ENCODE measurements at places on chromosomes 1 and 21.

DNA sequence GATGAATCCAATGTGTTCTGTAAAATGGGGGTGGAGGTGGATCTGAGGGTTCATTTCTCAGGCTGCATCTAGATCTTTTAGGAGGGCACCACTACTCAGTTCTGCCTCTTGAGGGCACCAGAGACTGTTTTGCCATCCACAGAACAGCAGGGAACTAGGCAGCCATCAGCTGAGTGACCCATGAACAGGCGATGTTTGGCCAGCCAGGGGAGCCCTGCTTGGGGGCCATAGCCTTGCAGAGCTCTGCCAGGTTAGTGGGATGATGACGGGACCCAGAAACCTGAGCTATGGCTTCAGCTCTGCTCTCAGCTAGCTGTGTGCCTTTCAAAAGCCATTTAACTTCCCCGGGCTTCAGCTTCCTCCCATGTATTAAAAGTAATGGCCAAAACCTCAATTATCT lies 13.4 kb upstream of the NOS1AP start:
- DNase-seq = no peak

DNA sequence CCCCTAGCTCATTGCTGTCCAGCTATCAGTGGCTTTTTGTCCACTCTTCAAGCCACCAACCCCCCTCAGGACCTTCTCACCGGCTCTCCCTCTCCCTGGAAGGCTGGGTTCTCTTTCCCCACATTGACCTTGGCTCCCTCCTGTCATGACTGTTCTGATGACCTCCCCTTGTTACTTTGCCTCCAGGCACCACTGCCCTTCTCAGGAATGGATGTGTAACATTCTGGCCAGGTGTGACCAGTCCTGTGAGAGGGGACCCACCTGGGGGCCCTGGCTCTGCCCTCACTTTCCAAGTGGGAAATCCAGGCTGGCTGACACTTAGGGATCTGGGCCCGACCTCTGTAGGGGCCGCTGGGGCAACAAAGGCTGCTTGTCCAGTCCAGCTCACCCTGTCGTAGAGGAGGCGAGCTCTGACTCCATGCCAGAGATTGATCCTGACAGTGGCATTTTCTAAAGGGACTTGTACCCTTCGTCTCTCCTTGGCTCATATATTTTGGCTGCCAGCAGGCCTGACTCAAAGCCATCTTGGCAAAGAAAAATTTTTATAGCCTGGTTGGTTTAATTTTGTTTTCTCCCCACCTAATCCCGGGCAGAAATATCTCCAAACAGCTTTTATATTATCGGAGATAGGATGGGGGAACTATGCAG lies 37.9 kb upstream of the USP24 start:
- DNase-seq = no peak

GRCh38 chr1:8086055-8086454 lies 59.9 kb upstream of the ERRFI1 start:
- no peak for DNase-seq

DNA sequence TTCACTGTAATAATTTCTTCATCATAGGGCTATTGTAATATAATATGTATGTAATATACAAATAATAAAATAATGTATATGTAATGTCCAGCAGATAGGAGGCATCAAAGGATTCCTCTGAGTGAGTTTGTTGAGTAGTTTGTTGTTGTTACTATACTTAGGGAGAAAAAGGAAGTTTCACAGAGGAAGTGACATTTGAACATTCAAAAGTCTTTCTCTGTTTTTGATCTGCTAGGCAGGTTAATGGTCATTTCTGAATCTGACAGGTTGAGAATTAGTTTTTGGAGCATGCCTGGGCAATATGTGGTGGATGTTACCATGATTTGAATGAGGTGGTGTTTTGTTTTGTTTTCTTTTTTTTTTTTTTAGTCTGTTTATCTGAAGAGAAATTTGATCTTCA lies 102.1 kb downstream of the NRDC start:
- no peak for DNase-seq

DNA sequence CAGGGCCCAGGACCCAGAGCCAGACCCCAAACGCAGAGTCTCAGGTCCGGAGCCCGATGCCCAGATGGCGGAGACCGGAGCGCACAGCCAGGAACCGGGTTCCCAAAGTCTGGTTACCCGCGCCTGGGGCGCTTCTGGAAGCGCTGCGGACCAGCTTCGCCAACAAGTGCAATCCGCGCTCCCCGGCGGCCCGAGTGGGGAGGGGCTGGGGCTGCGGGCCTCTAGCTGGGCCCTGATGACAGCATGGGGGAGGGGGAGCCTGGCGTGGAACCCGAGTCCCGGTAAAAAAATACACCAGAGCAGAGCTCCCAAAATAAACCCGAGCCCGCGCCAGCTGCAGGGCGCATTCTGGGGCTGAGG lies 494 bp downstream of the NT5C1A start:
- DNase-seq = no peak

- no peak for DNase-seq
Measured at GRCh38 chr1:37752583-37753471, 12.1 kb downstream of the EPHA10 start.

GRCh38 chr1:76679534-76680152 lies 187.6 kb upstream of the ST6GALNAC5 start:
- no peak for DNase-seq

DNA sequence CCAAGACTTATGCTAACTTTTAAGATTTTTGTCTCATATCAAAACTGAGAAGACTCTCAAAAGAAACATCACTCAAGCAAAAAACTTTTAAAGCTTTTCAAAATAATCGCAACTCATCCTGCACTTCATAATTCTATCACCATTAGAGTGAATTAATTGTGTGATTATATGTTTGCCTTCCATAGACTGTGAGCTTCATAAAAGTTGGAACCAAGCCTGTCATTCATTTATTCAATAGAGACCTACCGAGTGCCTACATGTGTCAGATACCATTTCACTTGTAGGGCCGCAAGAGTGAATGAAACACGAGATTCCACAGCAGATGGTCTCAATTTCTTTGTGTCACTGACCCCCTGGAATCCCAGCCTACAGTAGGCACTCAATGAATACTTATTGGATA lies 106.4 kb downstream of the RHOU start:
- no peak for DNase-seq
